ENCODE measurements at places on chromosomes 6 and 20.
A peak's percentile ranks its signal among the peaks of the same experiment; 100 is the strongest.

- no peak for DNase-seq
These were observed 8.2 kb upstream of the PXDC1 start for GRCh38 chr6:3759646-3760232.

GRCh38 chr6:158027590-158028285 lies 46.1 kb downstream of the SYNJ2 start:
- DNase-seq = no peak

DNA sequence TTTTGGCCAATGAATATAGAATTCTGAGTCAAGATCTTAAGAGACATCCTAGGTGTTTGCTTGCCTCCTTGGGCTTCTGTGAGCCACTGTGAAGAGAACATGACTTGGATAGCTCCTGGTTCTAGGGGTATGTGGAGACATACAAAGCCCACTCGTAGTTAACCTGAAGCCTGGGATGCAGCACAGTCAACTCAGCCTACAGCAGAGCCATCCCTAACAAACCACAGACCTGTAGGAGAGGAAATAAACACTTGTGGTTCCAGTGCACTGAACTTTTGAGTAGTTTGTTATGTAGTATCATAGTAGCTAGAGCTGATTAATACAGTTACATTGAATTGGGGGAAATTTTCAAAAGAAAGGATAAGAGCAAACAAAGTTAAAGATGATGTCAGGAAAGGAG lies 474.4 kb upstream of the HSF2 start:
- no peak for DNase-seq

DNA sequence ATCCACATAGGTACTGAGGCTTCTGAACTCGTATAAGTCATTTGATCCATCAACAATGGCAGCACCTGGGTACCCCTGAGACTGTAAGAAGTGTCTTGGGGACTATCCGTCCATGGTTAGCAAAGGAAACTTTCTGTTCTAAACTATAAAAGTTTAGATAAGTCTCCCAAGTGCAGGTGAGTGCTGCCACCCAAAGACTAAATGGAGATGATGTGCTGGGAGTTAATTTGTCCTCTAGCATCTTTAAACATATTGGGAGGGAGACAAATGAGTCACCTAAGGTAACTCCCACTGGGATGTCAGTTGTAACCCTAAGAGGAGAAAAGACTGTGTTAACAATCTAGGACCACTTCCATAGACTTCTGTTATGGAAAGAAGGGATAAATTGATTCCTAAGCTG lies 6.2 kb downstream of the BEND6 start:
- DNase-seq = no peak

DNA sequence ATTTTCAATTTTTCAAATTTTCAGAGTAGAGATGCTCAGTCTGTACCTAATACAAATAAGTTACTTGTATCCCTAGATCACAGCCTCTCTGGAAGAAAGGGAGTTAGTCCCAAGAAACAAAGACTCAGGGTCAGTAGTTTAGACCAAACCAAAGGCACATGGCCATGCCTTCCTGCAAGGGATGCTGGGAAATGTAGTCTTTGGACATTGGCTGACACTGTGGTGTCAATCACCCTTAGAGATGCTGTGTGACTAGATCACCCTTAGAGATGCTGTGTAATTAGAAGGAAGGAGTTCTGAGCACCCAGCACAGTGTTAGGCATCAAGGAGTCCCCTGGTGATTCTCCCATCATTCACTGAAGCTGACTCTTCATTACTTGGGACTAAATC lies 202.1 kb downstream of the NFATC2 start:
- no peak for DNase-seq

DNA sequence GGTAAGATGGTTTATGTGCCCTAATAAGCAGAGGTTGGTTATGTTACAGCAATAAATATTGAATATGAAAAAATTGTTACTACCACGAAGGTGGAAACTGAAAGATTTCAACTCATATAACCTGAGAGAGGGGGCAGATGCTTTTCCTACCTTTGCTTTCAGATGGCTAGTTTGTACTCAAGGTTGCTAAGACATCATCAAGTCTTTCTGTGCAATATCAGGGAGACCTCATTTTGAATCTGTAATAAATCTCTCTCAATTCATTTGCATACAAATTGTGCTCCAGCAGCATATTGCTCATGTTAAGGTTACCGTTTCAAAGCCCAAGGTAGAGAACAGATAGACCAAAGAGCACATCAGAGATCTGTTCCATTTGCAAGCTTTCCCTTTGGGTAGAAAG lies 220.4 kb downstream of the KHDC1L start:
- DNase-seq = no peak

GRCh38 chr6:54018722-54019121 lies 92.5 kb upstream of the MLIP start:
- DNase-seq = no peak

- no peak for DNase-seq
These were observed 12.7 kb upstream of the HLA-DRB1 start for GRCh38 chr6:32602383-32602782.

DNA sequence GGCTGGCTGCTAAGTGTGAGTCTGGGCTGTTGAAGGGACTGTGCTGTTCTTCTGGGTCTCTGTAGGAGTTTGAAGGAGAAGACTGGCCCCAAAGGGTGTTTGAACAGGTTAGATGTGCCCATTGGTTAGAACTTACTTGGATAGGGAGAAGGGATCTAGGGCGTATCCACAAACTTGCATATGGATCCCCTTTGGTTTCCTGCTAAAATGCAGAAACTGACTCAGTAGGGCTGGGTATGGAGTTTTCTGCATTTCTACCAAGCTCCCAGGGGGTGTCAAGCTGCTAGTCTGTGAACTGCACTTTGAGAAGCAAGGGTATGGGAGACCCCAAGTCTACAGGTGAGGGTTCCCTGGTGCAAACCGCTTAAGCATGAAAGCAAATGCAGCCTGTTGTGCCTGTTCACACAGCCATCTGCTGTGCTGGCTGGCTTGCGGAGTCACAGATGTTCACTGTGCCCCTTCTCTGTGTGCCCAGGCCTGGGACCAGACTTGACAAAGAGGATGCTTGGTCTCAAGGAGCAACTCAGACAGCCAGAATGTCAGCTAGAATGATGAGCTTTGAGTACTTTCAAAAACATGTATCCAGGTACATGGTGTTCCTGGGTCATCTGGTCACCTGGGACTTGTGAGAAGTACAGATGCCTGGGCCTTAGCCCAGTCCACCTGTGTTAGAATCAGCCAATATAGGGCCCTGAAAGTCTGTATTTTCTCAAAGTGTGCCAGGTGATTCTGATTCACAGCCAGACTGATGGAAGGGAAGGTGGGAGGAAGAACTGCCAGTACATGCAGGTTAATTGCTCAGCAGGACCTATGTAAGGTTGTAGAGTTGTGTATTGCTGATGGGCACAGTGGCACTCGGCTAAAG lies 7.4 kb downstream of the PPP1R16B start:
- DNase-seq = peak; percentile 50

GRCh38 chr6:152637296-152638047 lies at the start of gene SYNE1:
Gene SYNE1, minus strand, starts transcription at chr6:152637362. Its CDS starts 9,031 bp downstream, at chr6:152628331.
- DNase-seq = no peak

DNA sequence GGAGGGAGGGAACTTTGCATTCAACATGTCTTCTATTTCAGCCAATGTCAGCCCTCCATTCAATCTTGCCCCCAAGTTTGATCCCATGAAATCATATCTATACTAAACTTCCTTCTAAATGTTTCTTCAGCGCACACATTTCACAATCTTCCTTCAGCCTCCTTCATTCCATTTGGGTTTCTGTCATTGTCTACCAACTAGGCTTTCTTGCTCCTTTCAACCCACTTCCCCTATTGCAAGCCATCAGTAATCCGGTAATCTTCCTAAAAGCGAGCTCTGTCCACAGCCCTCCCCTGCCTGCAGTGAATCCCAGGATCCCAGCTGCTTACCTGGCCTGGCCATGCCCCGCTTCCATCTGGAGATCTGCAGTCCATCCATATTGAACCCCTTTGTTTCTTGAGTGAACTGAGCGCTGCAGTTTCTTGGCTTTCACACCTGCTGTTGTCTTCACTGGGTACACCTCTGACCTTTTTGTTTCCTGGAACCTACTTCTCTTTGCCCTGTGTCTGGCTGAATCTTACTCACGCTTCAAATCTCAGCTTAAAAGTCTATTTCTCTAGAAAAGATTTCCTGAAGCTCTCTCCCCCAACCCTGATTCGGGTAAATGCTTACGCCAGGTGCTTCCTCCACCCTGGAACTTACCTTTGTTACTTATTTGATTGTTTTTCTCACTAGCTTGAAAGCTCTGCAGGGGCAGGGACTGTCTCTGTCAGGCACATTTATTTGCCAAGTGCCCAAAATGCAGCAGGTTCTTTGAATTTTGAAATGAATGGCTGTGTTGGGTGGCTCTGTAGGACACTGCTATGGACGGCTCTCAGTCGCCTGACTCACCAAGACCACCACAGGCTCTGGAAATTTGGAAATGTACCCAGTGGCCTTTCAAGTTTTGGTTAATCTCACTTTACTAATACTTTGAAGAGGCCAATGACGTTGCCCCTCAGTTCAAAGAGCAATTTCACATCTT lies 50.3 kb downstream of the ADTRP start:
- no peak for DNase-seq

GRCh38 chr6:3449750-3450305 lies 7.0 kb downstream of the SLC22A23 start:
- no peak for DNase-seq

GRCh38 chr20:32456869-32457478 lies 98.8 kb downstream of the ASXL1 start:
- DNase-seq = peak; percentile 87

DNA sequence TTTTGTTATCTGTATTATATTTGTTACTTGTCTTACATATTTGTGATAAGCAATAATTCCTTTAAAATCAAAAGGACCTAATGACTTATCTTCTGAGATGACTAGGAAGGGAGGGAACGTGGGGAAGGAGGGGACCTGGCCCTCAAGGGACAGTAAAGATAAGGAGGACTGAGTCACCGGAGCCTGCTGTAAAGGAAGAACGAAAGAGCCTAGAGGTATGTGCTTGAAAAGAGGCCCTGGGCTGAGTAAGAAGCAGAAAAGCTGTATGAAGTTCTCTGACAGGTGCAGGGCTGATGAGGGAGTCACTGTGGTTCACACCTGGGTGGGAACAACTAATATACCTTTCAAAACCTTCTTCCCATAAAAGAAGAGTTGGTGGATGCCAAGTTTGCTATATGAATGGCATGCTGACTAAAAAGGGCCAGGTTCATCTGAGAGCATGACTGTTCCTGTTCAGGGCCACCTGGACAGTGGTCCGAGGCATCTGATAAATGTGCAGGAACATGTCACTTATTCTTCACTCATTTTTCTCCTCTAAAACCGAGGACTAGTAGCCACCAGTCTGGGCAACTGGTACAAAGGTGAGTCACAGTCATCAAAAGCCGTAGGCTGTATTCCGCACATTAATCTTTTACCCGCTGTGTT lies 111.3 kb downstream of the TNFAIP3 start:
- DNase-seq = peak; percentile 63

DNA sequence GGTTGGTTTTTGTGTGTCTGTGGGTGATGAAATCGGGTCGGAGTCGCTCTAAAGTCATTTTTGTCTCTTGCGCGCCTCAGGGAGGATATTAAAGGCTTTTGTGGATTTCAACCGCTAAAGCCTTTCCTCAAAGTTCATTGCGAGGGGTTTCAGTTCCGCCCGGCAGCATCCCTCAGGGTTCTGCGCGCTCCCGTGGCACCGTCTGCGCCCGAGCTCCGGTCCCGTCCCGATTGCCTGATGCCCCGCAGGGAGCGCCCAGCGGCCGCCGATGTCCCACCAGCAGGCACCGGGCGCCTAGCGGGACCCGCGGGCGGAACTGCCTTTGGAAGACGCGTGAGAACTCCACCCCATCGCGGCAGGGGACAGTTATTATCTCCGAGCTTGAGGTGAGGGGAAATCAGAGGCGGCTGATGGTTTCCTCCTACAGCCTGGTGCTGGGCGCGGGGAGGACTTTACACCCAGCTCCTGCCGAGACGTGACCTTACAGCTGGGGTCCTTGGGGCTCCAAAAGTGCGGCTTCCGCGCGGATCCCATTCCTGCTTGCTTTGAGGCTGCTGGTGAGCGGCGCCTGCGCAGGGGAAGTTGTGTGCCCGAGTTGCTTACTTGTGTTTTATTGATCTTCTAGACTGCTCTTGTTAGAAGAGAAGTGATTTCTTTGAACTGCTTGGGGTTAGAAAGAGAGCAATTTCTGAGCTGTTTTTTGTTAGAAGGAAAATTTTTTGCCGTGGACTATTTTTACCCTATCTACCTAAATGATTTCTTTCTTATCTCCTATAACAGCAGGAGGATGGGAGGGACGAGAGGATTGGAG lies 27.1 kb downstream of the ULBP1 start:
- DNase-seq = no peak

DNA sequence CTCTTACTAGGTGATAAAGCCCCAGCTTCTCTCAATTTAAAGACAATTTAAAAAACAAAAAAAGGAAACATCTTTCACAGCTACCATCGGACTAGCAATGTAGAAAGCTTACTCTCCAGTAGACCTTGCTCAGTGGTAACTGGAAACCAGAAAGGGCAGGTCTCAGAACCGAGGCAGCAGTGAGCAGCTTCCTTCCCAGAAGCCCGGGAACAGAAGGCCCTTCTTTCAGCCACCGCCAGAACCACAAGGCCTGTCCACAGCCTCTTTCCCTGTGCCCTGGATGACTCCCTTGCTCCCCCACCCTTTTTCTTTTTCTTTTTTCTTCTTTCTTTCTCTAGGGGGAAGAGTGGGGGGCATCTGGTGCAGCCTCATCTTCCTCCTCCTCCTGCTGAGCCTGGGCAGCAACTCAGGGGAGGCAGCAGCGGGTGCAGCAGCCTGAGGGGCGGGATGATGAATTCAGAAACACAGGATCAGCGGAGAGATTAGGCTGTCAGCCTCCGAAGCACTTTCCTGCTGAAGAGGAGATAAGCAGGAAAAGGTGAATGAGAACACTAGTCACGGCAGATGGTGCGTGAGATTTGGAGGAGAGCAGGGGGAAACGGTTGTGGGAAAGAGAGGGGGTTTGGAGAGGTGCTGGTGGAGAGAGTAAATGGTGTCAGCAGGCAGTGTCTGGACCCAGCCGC lies 158.5 kb downstream of the ID4 start:
- no peak for DNase-seq

- no peak for DNase-seq
These were observed 3.7 kb upstream of the BEND3 start for GRCh38 chr6:107118976-107119375.

DNA sequence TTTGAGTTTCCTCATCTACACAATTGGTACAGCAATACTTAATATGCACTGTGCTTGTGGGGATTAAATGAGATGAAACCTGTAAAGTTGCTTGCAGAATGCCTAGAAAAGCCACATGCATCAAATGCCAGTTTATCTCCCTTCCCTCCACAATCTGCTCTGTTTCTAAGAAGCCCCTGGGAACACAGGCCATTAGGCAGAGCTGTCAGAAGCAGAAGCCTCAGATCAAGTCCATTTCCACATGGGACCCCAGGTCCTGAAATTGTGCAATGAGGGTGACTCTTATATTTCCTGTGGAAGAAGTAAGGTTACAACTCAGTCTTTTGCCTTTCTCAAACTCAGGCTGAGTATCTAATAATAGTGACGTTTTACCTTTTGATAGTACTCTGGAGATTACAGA lies 737.4 kb downstream of the KIF16B start:
- no peak for DNase-seq

Measured in RWPE2 (cell line).